ENCODE measurements at places on chromosomes 12 and 14.
A peak's percentile ranks its signal among the peaks of the same experiment; 100 is the strongest.

DNA sequence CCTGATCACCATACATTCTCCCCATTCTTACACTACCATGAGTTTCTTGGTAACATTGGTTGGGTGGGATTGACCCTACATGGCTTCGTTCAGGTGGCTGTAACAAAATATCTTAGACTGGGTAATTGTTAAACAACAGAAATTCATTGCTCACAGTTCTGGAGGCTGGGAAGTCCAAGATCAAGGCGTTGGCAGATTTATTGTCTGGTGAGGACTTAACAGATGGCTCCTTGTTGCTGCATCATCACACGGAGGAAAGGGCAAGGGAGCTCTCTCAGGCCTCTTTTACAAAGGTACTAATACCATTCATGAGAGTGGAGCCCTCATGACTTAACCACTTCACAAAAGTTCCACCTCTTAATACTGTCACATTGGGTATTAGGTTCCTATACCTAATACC lies 116.7 kb upstream of the EGLN3 start:
- no peak for DNase-seq

GRCh38 chr12:46930101-46930500 lies 104.3 kb upstream of the SLC38A4 start:
- DNase-seq, result no peak

- DNase-seq, result no peak
These were observed 220.0 kb upstream of the PWP1 start for GRCh38 chr12:107465625-107466024.

DNA sequence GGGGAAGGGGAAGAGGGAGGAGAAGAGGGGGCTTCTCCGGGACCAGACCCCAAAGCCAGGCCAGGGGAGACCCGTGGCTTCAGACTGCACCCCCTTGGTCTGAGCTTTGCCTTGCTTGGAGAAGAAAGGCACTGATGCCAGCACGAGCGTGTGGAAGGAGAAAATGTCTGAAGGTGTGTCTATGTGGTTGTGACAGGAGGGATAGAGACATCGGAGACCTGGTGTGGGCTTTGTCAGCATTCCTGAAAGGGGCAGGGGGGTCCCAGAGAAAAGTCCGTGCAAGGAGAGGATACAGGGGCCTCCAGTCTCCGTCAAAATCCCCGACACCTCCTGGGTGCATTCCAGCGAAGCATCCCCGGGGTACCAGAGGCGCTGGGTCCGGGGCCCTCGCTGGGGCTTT lies 139.0 kb upstream of the LHX5 start:
- no peak for DNase-seq

GRCh38 chr12:69642531-69642930 lies 31.8 kb upstream of the LRRC10 start:
- DNase-seq, result no peak

DNA sequence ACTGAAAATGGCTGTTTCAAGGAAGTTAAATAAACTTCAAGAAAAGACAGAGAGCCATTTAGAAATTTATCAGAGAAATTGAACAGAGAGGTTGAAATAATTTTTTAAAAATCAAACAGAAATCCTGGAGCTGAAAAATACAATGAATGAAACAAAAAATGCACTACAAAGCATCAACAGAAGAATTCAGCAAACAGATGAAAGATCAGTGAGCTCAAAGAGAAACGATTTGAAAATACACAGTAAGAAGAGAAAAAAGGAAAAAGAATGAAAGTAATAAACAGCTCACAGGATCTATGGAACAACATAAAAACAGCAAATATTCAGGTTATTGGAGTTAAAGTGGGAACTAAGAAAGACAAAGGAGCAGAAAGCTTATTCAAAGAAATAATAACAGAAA lies 26.2 kb downstream of the COX16 start:
- DNase-seq, result no peak

GRCh38 chr12:15691388-15691787 lies 97.8 kb downstream of the EPS8 start:
- DNase-seq, result no peak

- DNase-seq, result no peak
These were observed 168.2 kb downstream of the SUDS3 start for GRCh38 chr12:118544569-118544968.

DNA sequence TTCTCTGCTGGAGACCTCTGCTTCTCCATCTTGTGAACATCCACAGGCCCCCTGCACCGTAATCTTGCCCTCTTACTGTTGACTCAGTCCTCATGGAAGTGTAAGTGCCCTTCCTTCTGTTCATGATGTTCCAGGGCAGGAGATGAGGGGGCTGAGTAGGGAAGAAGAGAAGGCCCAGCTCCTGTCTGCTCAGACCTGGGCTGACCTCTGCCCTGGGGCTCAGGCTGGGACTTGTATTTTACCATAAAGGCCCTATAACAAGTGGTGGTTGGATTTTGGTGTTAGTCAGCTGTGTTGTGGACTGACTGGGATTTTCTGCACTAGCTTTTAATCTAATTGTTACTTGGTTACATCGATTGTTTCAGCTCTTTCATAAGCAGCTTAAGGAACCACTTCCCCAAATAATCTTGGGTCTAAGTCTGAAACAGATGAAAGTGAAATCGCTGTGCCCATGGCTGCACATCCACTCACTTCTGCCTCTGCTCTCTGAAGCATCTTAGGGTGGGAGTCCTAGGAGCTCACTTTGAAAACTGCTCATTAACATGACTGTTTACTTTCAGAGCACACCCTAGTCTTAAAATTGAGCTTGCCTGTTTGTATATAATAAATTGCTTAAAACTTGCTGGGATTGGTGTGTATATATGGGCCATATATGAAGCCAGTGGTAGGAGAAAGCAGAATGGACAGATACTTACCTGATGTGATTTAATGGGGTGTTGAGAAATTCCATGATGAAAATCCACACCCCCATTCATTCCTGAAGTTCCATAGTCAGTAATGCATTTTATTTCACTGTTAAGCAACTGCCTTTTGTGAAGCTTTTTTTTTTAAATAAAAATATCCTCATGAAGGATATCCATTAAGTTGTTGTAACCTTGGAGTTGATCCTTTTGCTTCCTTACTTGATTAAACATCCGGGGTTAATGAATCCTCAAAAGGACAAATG lies 17.7 kb downstream of the C12orf71 start:
- no peak for DNase-seq

GRCh38 chr12:15131431-15131830 lies 89.8 kb downstream of the RERG start:
- no peak for DNase-seq

- no peak for DNase-seq
These were observed 126.7 kb upstream of the PTPRQ start for GRCh38 chr12:80317307-80317706.

DNA sequence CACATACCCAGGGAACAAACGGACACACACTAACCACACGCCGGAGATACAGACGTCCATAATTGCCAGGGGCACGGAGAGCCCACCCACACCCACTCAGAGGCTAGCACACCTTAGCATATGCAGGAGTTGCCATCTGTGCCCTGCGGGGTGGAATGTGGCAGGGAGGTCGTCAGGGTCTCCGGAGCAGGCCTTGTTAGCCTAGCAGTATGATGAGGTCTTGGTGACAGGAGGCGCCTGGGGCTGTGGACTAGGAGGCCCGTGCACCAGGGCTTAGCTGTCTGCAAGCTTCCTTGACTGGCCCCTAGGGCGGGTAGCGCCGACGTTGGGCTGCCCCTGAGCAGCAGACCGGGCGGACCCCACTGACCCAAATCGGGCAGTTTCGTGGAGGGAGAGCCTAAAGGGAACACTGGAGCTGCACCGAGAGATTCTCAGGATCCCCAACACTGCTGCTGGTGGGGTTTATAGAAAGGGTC lies 10.0 kb downstream of the STAC3 start:
- DNase-seq, result no peak

DNA sequence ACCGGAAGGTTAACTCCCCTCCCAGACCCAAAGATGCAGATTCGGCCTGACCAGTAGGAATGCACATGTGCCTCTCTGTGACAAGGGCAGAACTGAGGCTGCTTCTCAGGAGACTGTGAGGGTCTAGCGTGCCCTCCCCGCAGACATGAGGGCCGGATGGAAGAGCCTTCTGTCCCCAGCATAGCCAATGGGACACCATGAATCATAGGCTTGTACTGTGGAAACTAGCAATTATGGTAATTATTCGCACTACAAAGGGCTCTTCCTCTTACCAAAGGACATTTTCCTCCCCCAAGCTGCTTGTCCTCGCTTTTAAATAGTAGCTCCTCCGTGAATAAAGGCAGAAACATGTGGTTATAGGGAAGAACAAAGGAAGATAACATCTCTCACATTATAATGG lies 6.2 kb downstream of the COA8 start:
- DNase-seq, result no peak

- DNase-seq, result no peak
These were observed 239.7 kb downstream of the EMP1 start for GRCh38 chr12:13436182-13436581.

GRCh38 chr12:94867066-94867855 lies 136.2 kb downstream of the NDUFA12 start:
- DNase-seq, result no peak

DNA sequence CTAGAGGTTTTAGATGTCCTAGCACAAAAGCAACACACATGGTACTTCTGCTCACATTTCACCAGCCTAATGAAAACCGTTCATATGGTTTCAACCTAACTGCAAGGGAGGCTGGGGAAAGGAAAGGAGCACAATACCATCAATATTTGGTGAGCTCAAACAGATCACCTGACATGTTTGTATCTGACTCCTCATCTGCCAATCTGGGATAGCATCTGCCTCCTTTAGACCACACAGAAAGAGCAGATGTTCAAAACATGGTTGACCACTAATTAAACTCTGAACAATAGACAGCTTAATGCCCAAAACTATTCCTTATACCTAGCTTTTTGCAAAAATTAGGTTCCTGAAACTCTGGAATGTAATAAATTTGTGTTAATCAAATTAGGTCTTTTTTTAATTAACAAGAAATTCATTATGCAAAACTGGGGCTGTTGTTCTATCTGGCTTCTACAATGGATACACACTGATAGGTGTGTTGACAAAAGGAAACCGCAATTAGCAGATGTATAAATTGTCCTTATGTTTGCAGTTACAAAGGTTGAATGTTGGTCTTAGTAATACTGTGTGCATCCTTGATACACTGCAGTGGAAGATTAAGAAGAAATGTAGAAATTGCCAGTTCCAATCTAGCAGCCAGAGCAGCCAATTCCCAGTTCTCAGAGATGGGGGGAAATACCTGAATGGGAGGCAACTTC lies 89.3 kb downstream of the DUSP6 start:
- no peak for DNase-seq

DNA sequence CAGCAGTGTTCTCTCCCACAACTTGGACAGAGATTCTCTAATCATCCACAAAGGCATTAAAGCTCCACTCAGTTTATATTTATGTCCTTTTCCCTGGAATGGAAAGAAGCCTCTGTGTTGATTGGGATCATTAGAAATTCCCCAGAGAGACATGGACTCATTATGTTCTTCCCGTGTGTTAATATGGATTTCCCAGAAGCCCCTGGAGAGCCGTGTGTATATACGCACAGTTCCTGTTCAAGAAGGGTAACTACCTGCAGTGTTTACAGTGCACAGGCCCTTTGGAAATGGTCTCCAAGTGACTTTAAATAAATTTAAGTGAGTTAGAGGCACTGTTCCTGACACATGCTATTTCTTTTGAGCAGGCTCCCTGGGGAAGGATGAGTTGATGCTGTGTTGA lies 428.0 kb upstream of the TMTC1 start:
- no peak for DNase-seq

- DNase-seq, result no peak
These were observed 32.3 kb downstream of the PTHLH start for GRCh38 chr12:27940245-27940644.

DNA sequence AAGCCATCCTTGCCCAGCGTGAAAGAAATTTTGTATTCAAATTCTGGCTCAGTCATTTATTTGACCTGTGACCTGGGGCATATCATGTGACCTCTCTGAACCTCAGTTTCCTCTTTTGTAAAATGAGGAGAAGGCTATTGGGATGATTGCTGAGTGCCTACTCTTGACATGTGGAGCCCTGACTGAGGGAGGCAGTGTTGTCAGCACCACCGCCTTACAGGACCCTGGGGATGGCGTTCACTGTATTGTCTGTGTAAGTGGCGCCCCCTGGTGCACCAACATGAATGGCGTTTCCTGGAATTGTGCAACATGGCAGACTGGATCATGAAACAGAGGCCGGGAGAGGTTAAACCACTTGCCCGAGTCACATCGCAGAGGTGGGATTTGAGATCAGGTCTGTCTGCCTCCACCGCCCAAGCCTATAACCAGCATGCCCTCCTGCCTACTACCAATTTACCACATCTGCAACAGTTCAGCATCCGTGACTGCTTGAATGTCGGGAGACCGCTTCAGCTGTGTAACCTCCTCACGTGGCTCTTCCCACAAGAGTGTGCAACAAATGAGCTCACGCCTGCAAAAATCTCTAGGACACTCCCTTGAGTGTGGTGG lies 20.1 kb upstream of the CCDC63 start:
- DNase-seq, result peak; percentile 55

- peak; percentile 22 for DNase-seq
These were observed 148.3 kb downstream of the PTCSC3 start for GRCh38 chr14:36028218-36028617.

- DNase-seq, result no peak
These were observed 7.1 kb upstream of the CPNE6 start for GRCh38 chr14:24064091-24064795.

- peak; percentile 73 for DNase-seq
These were observed 364.8 kb downstream of the SNAPC1 start for GRCh38 chr14:62126879-62127478.

DNA sequence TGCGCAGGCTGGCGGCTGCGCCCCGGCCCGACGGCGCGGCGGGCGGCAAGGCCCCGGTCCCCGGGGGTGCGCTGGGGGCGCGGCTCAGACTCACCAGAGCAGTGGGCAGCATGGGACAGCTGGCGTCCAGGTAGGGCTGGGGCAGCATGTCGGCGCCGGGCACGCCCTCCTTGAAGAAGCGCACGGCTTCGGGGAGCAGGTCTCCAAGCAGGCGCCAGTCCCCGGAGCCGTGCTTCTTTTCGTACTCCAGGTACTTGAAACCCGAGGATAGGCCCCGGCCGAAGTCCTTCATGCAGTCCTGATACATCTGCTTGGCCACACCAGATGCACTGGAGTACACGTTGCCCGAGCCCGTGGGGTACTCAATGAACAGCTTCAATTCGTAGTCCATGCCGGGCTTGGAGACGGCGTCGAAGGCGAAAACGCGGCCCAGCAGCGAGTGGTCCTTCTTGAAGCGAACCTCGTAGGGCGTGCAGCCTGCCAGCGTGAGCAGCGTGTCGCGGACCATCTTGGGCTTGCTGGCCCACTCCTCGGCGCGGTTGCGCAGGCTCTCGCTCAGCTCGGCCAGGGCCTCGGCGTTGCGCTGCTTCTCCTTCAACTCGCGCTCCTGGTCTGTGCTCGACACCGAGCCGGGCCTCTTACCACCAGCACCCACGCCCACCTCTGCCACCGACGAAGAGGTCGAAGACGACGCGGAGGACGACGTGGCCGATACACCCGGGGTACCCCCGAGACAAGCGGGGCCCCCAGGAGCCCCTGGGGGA lies 2.2 kb downstream of the IRF2BPL start:
- peak; percentile 64 for DNase-seq

DNA sequence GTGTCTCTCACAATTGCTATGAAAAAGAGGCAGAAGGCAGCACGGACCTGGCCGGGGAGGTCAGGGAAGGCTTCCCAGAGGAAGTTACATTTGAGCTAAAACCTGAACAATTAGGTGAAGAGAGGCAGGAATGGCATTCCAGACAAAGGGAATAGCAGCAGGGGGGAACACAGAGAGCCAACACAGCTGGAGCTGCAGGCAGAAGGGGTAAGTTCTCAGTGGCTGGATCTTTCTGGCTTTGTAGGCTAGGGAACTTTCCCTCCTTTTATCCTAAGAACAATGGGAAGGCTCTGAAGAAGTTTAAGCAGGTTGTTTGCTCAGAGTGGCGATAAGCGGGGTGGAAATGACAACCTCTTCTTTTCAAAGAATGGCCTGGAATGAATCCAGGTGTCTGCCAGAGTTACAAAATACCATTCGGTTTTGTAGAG lies 100.0 kb downstream of the PRIMA1 start:
- no peak for DNase-seq

- no peak for DNase-seq
These were observed 7.5 kb downstream of the WIF1 start for GRCh38 chr12:65113621-65114035.
